C1 segment of cervical spinal cord (tissue), 14 donors: ENCODE measurements at places on chromosomes 2 and 18.

- peak; percentile 39 for DNase-seq
Measured at GRCh38 chr2:20539776-20540586, 93.1 kb downstream of the RHOB start.

DNA sequence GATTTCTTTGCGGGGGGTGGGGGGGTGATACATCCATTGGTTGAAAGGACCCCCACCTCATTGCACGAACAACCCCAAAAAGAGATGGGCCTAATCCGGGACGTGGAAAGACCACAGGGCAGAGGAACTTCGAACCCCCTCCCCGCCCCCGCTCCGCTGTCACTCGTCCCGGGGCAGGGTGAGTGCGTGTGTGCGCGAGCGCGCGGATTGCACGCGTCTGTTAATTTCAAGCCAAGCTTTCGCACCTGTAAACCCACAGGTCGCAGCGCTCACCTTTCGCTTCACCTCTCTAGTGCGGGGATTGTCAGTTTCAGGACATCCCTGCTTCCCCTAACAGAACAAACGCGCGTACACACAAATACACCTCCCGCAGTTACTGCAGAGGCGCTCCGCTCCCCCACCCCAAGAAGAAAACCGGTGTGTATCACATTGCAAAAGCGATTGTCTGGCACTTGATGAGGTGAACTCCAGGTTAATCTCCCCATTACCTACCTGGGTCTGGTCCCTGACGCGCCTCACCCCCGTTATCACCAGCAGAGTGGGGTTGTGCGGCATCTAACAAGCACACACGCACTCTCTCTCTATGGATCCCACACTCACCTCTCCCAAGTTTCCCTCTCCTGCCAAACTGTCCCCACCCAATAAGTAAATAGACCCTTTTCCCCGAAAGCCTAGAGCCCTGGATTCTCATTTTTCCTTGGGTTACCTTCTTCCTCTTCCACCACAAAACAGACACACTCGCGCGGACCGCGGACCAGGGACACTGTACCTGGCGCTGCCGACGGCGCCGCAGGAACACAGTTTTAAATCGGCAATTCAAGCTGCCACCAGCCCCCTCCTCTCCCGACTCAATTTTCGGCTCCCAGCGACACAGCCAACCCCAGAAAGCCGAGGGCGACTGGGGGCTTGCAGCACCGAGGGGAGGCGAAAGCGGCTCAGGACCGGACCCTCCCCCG is 1.0 kb downstream of the CYP26B1 start:
- DNase-seq, result no peak

DNA sequence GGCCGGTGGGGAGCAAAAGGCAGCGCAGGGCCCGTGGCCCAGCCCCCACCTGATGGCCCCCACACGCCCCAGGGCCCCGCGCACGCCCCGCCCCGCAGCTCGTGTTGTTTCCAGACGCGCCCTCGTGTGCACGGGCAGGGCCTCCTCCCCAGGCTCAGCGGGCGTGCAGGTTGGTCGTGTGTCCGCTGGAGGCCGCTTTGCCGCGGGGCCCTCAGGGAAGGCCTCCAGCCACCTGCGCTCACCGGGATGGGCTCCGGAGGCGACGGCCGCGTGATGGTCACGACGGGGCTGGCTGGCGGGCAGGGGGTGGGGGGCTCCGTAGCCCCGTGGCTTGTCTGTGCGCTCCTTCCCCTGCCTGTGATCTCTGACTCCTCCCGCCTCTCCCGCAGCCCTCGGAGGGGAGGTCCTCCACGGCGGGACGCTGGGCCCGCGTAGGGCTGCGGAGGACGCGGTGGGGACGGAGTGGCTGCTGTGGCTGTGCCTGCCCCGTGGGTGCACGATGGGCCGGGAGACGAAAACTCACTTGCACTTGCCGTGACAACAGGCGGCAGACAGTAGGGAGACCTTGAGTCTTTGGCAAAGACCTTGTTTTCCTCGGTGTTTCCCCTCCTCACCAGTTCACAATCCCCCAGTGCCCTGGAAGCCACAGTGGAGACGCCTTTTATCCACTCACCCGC is 67.1 kb downstream of the RTP5 start:
- no peak for DNase-seq

DNA sequence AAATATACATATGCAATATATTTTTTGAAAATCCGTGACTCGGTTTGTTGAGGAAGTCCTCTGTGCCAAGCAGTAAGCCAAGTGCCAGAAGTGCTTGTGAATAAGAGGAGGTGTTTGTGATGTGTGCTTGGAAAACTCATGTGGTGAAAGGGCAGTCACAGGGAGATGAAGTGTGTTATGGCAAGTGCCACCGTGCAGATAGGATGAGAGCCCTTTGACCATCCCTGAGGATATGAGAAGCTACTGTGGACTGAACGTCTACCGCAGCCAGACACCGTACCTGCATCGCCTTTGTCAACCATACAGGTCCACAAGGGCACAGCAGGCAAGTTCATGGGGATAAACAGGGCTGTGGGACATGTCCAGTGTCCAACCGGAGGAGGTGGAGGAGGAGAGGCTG is 288.9 kb upstream of the MYT1L start:
- no peak for DNase-seq

- DNase-seq, result no peak
Measured at GRCh38 chr2:42104621-42105020, 56.8 kb downstream of the PKDCC start.

- no peak for DNase-seq
Measured at GRCh38 chr2:38620282-38620977, 17.7 kb upstream of the HNRNPLL start.

GRCh38 chr18:8654503-8655451 is 45.5 kb downstream of the RAB12 start:
- no peak for DNase-seq

- no peak for DNase-seq
Measured at GRCh38 chr2:72719416-72719815, 106.4 kb downstream of the EXOC6B start.

DNA sequence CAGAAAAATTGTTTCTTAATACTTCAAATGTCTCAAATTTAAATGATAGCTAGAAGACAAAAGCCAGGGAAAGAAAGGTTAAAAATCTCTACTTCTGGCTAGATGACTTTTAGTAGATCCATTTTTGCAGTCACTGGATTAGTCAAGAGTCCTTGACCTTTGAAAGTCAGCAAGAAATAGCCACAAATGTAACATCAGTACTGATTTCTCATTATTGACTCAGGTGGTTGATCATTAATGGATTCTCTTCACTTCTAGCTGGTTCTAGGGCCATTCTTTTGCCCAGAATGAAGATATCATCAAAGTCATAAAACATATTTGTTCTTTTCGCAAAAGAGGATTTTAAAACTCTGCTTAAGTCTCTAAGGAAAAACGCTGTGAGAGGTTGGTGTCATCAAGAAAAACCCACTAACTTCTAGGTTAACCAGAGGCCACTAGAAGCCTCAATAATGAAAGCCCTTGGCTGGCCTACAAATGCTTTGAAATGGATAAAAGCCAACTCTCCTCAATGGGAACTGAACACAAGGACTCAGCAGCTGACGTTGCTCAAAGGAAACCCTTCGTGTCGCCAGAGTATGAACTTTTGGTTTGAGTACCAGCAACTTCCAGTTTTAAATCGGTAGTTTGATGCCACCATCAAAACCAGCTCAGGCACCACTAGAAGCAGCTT is 66.3 kb downstream of the IRS1 start:
- no peak for DNase-seq

DNA sequence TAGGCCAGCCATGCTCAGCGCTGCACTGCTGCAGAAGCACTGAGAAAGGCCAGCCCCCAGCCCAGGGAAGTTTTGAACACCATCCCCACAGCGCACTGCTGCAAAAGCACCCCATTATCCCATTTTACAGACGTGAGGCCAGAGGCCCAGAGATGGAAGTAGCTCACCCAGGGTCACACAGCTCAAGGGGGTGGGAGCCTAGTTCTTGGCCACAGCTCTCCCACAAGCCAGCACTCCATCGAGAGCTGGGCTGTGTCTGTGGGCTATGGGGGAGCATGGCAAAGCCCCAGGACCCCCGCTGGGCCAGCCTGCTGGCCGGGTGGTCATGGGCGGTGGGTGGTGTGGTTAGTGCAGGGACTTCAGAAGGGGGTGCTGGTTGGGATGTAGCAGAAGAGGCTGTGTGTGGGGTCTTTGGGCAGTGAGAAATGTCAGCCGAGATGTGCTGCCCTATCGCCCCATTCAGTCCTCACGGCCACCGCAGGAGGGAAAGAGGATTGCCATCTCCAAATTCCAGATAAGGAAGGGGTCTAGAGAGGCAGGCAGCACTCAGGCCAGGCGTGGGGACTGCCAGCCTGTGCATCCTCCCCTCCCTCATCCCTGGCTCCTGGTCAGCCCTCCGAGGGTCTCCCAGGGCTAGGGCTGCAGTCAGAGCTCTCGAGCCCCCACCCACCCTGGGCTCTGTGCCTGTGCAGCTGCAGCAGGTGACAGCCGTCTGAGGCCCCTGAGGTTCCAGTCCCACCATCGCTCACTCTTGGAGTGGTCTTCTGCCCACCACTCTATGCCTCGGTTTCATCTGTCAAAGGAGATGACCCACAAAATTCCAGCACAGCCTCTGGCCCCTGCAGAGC is 17.0 kb upstream of the GPR17 start:
- no peak for DNase-seq

DNA sequence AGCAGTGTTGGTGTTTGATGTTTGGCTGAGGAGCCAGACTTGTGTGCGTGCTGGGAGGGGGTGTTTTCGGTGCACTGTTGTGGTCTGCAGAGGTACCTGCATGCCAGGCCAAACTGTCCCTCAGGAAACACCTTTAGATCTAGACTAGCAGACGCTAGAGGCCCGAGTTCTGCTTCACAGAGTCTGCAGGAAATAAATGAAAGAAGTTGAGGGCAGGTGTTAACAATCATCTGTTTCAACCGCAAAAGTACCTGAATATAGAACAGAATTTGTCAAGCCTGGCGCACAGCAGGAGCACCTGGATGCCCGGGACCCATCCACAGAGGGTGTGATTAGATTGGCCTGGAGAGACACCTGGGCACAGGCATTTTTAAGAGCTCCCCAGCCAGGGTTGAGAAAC is 40.5 kb upstream of the REL start:
- no peak for DNase-seq

- DNase-seq, result no peak
Measured at GRCh38 chr18:75214332-75214690, 3.7 kb downstream of the TSHZ1 start.

DNA sequence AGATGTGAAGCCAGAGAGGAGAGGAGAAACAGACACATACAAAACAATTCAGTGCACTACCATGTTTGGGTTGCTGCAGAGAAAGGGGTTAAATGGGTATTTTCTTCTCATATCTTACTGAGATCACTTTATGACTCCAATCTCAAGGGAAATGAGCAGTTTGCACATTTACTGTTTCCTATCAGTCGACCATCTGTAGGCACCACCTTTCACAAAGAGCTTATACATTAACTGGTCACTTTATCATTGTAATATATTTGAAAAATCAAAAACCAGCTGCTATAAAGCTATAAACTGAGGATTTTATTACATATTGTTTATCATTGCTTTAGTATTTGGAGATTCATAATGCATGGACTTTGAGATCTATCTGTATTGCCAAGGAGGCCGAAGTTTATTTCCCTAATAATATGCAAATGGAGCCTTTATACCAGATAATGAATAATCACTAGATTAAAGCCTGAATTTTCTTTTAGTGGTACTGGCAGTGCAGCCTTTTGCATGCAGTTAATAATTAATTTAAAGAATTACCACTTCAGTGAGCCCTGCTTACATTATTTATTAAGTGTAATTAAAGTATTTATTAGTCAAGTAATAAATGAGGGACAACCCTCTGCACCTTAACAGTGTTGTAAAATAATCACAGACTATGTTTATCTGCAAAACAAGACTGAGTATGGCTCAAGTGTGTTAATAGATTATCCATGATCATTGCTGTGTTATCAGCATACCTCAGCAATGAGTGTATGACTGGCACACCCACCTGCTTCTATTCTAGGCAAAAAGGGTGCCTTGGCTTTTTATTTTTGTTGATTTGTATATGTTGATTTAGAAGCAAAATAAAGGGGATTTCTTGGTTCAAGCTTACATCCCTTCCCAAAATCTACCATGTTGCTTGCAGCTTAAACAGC is 167.7 kb upstream of the SLC14A2 start:
- no peak for DNase-seq

GRCh38 chr2:101826716-101827115 is 129.2 kb downstream of the MAP4K4 start:
- DNase-seq, result no peak

DNA sequence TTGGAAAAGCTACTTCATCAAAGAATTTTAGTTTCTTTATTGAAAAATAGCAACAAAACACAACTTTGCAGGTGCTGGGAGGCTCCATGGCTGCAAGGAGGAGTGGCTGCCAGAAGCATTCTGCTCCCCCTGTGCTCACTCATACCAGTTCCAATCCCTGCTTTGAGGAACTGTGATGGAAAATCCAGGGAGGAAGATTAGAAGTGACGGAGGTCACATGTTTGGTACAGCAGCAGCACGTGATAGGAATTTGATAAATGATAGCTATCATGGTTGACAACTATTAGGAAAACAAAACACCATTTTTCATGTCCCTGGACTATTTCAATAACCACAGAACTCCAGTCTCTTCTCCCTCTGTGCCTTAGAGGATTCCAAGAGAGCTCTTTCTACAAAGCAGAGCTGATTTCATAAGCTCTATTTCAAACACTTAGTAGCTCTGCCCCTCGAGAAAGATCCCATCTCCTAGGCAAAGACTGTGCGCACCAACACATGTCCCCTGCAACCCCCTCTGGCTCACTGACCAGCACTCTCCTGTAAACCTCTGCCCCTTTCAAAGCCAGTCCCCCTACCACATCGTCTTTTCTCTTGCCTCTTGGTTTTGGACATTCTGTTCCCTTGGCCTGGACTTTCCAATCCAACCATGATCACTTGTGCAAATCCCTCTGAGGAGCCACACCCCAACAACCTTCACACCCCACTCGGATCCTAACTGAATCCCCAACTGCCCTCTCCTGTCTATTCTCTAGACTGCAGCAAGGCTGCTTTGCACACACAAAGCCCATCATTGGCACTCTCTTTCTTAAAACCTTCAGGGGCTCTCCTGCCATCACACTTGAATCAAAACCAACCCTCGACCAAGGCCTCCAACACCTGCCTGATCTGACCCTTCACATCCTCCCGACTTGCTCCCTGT is 352.4 kb upstream of the PKDCC start:
- no peak for DNase-seq

- peak; percentile 24 for DNase-seq
Measured at GRCh38 chr2:65382776-65383357, 49.5 kb downstream of the SPRED2 start.

GRCh38 chr2:9964334-9964980 is 13.0 kb downstream of the GRHL1 start:
- DNase-seq, result no peak

DNA sequence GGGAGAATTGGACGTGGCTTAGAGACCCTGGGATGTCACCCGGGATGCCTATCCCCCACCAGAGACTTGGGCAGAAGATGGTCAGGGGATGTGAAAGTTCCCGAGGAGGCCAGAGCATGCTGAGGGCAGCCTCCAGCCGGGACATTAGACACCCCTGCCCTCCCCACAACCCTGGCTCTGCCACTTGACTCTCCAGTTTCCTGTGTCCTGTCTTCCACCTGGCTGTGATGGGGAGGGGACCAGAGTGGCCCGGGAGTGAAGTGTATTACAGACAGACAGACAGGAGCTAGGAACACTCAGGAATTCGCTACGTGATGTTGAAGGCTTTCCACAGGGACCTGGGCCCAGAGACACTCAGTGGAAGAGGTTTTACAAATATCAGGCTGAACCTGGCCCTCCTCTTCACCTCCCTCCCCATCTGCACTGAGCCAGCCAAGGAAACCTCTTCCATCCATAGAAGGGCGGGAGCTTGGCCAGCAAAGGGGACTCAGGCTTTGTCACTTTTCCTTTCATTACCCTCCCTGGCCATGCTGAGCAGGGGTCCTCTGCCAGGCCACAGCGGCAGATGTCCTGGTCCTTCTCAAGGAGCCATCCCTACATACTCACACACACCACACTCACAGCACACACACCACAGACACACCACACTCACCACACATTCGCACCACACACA is 60.7 kb downstream of the SDC1 start:
- no peak for DNase-seq
